ENCODE measurements at places on chromosomes 7 and 10. TPM values are rescaled to one million over a fixed set of nuclear protein-coding genes. Genes with fewer than 3 reads are reported as not detected.
A peak's percentile ranks its signal among the peaks of the same experiment; 100 is the strongest.

DNA sequence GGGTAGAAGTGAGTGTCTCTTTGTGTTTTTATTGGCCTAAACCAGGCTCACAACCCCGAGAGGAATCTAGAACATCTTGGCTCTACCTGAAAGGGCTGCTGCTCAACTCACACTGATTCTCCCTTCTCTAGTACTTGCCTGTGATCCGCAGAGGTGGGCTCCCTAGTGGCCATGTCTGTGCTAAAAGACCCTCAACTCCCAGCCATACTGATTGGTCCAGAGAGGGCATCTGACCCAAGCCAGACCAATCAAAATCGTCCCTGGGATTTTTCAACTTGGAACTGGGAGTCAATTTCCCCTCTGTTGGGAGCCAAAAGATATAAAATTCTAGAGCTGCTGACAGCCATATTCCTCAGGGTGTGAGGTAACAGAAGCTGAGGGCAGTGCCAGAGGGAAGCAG, 55.3 kb downstream of the SH3PXD2A start:
- H3K27me3 ChIP-seq = peaks cover 26% of the 10 kb centered on the region
- no peak for DNase-seq
- no peaks in the 10 kb centered on the region for H3K4me1 ChIP-seq
- no peak overlapping the region for H3K4me3 ChIP-seq

Gene POU6F2
- 5.5 TPM for total RNA-seq

- DNase-seq = peak; percentile 38
- no peaks in the 10 kb centered on the region for H3K36me3 ChIP-seq
- no peaks in the 10 kb centered on the region for H3K27me3 ChIP-seq
- peak overlapping the region; percentile 12 for H3K27ac ChIP-seq
Measured at GRCh38 chr10:78336402-78336791, 302.7 kb downstream of the RPS24 start.

DNA sequence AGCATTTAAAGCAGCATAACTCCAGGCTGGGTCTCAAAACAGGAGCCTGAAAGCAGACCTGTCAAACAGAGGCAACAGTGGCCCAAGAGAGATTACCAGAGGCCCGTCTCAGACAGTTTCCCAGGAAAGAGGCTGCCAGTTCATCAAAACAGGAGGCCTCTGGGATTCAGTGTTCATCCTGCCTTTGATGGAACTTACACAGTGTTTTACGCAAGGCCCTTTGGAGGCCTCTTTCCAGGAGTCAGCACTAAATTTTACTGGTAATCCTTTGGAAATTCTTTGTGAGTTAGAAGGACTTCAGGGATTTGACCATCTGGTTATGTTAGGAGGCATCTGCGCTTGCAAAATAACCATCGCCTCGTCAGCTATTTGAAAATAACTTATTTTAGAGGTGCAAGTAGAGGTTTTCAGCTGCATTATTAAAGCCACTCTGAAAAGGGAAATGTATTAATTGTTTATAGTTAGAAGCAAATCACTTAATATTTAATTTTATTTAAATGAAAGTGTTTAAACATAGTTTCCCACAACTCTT, 501.2 kb upstream of the COBL start:
- H3K36me3 ChIP-seq = no peaks in the 10 kb centered on the region
- H3K27me3 ChIP-seq = no peaks in the 10 kb centered on the region
- H3K4me1 ChIP-seq = no peaks in the 10 kb centered on the region
- no peak for DNase-seq

Gene FAM149B1
- total RNA-seq = 29.1 TPM

GRCh38 chr10:22717728-22718127, 3.4 kb upstream of the PIP4K2A start:
- H3K27me3 ChIP-seq = peaks cover 26% of the 10 kb centered on the region
- H3K4me1 ChIP-seq = no peaks in the 10 kb centered on the region
- H3K36me3 ChIP-seq = no peaks in the 10 kb centered on the region
- H3K4me3 ChIP-seq = no peak overlapping the region

Gene LAMB4
- total RNA-seq = not detected

GRCh38 chr7:116526897-116527296, 2.1 kb downstream of the CAV1 start:
- peaks cover 4% of the 10 kb centered on the region for H3K4me1 ChIP-seq
- no peak overlapping the region for H3K27ac ChIP-seq
- no peaks in the 10 kb centered on the region for H3K36me3 ChIP-seq
- peak overlapping the region; percentile 90 for H3K4me3 ChIP-seq

Gene CCDC172
- total RNA-seq = not detected

GRCh38 chr7:7688310-7688709, 30.1 kb downstream of the RPA3 start:
- no peak overlapping the region for H3K4me3 ChIP-seq
- DNase-seq = no peak
- H3K27ac ChIP-seq = no peak overlapping the region
- H3K36me3 ChIP-seq = no peaks in the 10 kb centered on the region
- H3K4me1 ChIP-seq = no peaks in the 10 kb centered on the region
- no peaks in the 10 kb centered on the region for H3K27me3 ChIP-seq

DNA sequence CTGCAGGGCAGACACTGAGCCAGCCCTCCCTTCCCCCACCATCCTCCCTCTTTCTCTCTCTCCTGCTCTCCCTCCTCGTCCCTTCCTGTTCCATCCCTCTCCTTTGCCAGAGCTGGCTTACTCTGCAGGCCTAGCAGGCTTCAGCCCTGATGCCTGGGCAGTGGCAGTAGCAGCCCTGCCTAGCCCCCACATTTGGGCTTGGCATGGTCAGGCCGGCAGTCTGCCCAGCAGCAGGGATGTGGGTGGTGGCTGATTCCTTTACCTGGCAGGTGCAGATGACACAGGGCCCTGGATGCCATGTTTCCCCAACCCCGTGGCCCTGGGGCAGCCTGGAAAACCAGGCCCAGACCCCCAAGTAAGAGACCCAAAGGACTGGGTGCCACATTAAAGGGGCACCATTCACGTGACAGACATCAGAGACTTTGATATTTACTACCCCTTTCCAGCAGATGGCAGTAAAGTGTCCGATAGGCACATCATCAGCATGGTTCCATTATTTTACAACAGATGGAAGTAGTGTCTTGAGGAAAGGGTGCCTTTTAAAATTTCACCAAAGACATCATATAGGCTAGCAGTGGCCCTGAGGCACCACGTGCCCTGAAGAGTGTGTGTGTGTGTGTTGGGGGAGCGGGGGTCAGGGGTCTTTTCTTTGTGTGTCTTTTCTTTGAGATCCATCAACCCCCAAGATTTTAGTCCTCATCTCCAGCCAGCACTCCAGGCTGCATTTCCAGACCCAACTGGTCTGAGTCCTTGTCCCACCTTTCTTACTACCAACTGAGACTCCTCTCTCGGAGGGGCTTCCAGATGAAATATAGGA, 5.9 kb downstream of the KCP start:
- no peaks in the 10 kb centered on the region for H3K4me1 ChIP-seq
- H3K27me3 ChIP-seq = no peaks in the 10 kb centered on the region
- H3K27ac ChIP-seq = no peak overlapping the region
- DNase-seq = peak; percentile 60
- H3K36me3 ChIP-seq = peaks cover 27% of the 10 kb centered on the region
- no peak overlapping the region for H3K4me3 ChIP-seq

GRCh38 chr10:72095195-72095594, 6.8 kb upstream of the SPOCK2 start:
- H3K27me3 ChIP-seq = peaks cover 4% of the 10 kb centered on the region
- H3K4me1 ChIP-seq = no peaks in the 10 kb centered on the region
- H3K27ac ChIP-seq = no peak overlapping the region
- no peak overlapping the region for H3K4me3 ChIP-seq
- H3K36me3 ChIP-seq = peaks cover 16% of the 10 kb centered on the region

DNA sequence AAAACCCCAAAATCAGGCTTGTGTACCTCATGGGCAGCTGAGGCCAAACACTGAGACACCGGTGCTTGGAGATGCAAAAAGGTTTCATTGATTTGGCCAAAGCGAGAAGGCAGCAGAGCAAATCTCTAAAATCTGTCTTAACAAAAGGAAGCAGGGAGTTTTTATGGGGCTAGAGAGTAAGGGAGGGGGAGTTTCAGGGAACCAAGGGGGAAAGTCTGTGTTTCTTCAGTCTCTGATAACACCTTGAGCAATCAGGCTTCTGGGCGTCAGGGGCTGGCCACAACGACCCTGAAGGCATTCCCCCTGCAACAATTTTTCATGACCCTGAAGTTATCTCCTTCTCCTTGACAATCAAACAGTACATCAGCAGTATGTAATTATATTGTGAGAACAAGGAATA, 2.7 kb upstream of the ZNF786 start:
- no peaks in the 10 kb centered on the region for H3K27me3 ChIP-seq
- H3K27ac ChIP-seq = no peak overlapping the region
- DNase-seq = no peak
- no peaks in the 10 kb centered on the region for H3K4me1 ChIP-seq

DNA sequence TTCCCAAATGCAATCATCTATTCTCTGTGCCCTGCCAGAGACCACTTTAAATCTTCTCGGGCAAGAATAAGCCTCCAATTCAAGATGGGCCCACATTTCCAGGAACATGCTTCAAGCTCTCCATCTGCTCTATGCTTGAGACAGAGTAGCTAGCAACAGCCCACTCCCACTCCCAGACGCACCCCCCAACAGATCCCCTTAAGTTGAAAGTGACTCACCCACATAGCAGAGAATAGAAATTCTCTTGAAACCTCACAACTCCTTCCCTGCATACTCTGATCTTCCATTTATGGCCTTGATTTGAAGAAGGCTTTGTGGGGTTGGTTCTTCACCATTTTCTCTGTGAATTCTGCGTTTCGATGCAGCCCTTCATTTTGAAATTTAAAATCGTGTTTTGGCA, 604.0 kb downstream of the INHBA start:
- no peaks in the 10 kb centered on the region for H3K36me3 ChIP-seq
- no peaks in the 10 kb centered on the region for H3K4me1 ChIP-seq
- H3K4me3 ChIP-seq = no peak overlapping the region
- no peak overlapping the region for H3K27ac ChIP-seq

Gene CABCOCO1
- 1.0 TPM for total RNA-seq

DNA sequence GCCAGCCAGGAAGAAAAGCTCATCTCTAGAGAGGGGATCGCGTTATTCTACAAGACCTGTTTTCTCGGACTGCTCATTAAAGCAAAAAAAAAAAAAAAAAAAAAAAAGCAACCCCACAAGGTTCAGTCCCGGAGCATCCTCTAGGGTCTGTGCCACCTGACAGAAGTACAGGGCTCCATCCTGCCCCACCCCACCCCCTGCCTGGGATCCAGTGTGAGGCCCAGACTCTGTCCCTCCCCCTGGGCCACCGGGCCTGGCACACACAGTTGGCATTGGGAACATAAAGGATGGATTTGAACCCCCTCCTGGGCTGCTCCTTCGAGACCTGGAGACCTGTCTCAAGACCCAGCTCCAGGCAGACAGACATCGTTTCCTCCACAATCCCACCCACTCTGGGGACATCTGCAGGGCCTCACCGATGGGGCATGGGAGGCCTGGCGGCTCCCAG, 688 bp downstream of the ORAI2 start:
- no peaks in the 10 kb centered on the region for H3K36me3 ChIP-seq
- DNase-seq = peak; percentile 58

DNA sequence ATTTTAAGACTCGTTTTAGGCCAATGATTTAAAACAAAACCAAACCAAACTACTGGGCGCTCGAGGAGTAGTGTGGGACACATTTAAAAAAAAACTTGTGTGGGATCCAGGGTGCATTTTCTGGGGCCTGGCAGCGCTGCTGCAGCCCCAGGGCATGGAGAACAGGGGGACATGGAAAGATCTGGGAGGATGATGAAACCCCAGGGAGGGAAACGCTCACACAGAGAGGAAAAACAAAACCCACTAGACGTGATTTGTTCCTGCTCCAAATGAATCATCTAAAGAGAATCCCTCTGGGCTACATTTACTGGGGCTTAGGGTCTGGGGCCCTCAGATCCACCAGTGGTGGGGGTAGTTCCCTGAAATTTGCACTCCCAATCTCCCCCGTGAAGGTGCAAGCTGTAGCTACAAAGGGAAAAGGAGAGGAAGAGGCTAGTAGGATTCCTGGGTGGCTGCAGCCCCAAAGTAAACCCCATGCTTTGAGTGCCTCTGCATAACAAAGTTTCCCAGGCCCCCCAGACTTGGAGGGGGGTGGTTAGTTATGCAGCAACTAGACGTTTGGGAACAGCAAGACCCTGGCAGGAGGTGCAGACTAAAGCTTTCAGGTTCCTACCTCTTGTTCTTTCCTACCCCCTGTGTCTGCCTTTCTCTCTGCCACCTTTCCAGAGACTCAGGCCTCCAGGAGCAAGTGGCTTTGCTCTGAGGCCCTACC, 14.5 kb upstream of the HOXA13 start:
- H3K27ac ChIP-seq = no peak overlapping the region
- DNase-seq = peak; percentile 64
- H3K4me1 ChIP-seq = no peaks in the 10 kb centered on the region
- no peak overlapping the region for H3K4me3 ChIP-seq
- H3K27me3 ChIP-seq = peaks cover 98% of the 10 kb centered on the region

- no peak overlapping the region for H3K27ac ChIP-seq
- no peaks in the 10 kb centered on the region for H3K4me1 ChIP-seq
- no peaks in the 10 kb centered on the region for H3K36me3 ChIP-seq
- H3K27me3 ChIP-seq = no peaks in the 10 kb centered on the region
- DNase-seq = no peak
Measured at GRCh38 chr7:24555184-24555583, 18.1 kb upstream of the PALS2 start.

GRCh38 chr10:94307046-94307615, 55.6 kb downstream of the NOC3L start:
- peaks cover 5% of the 10 kb centered on the region for H3K4me1 ChIP-seq
- no peak for DNase-seq
- H3K27me3 ChIP-seq = no peaks in the 10 kb centered on the region

DNA sequence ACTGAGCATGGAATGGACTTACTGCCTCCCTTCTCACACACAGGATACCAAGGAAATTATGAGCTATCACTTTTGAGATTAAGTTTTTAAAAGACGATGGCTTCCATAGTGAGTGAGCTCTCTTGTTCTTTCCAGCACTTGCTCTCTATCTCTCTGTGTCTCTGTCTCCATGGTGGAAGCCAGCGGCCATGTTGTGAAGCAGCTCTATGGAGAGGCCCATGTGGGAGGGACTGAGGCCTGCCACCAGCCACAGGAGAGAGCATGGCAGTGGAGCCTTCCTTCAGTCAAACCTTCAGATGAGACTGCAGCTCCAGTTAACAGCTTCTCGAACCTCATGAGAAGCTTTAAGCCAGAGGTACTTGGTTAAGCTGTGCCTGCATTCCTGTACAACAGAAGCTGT, 20.5 kb upstream of the PDIA4 start:
- no peaks in the 10 kb centered on the region for H3K27me3 ChIP-seq
- H3K27ac ChIP-seq = no peak overlapping the region
- no peaks in the 10 kb centered on the region for H3K4me1 ChIP-seq
- no peak overlapping the region for H3K4me3 ChIP-seq
- no peaks in the 10 kb centered on the region for H3K36me3 ChIP-seq

Gene UFSP1
- 4.0 TPM for total RNA-seq

Gene ADAM22
- 10.9 TPM for total RNA-seq

Gene CCDC146
- 3.5 TPM for total RNA-seq

Gene HOXA4
- total RNA-seq = not detected

Gene CPXM2
- 1.4 TPM for total RNA-seq

Gene SFRP4
- not detected for total RNA-seq
